Caki2 (cell line): ENCODE measurements at places on chromosomes 3 and 15. TPM values are rescaled to one million over a fixed set of nuclear protein-coding genes. Genes with fewer than 3 reads are reported as not detected.

GRCh38 chr15:97576929-97577645 lies 383.4 kb upstream of the ARRDC4 start:
- DNase-seq, result no peak

CLRN1 gene
- not detected in 2 replicates for total RNA-seq

DNA sequence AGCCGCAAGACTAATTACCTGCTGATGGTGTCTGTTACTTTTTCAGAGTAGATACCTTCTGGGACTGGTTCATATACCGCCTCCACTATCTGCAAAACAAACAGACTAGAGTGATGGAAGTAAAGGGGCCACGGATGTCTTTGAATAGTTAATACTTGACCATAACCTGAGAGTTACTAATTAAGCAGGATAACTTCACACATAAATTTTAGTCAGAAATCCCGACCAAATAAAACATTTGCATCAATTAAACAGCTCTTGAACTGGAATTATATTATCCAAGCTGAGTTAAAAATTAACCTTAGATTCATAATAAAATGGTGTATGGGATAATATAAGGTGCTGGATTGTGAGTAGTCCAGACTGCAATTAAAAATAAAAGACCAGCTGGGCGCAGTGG lies 167.7 kb downstream of the NEK10 start:
- peak; percentile 92 for DNase-seq

DNA sequence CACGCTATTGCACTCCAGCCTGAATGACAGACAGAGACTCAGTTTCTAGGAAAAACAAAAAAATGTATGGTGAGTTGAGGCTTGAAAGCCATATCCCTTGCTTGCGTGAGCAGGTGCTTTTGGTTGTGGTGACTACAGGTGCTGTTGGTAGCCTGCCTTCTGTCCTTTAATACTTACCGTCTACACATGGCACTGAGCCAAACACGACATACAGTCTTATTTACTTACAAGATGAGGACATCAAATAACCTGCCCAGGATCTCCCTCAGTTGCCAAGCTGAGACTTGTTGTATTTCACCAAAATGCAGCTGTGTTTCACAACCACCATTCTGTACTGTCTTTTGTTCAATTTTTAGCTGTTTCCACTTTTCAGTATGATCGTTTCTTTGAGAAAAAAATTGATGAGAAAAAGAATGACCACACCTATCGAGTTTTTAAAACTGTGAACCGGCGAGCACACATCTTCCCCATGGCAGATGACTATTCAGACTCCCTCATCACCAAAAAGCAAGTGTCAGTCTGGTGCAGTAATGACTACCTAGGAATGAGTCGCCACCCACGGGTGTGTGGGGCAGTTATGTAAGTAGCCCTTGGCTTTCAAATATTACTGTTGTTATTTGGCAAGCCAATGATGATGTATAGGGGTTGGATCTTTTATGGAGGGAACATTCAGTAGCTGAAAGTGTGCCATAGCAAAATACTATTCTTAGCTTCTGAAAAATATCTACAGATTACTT lies 6.5 kb downstream of the ALAS1 start:
- no peak for DNase-seq

DNA sequence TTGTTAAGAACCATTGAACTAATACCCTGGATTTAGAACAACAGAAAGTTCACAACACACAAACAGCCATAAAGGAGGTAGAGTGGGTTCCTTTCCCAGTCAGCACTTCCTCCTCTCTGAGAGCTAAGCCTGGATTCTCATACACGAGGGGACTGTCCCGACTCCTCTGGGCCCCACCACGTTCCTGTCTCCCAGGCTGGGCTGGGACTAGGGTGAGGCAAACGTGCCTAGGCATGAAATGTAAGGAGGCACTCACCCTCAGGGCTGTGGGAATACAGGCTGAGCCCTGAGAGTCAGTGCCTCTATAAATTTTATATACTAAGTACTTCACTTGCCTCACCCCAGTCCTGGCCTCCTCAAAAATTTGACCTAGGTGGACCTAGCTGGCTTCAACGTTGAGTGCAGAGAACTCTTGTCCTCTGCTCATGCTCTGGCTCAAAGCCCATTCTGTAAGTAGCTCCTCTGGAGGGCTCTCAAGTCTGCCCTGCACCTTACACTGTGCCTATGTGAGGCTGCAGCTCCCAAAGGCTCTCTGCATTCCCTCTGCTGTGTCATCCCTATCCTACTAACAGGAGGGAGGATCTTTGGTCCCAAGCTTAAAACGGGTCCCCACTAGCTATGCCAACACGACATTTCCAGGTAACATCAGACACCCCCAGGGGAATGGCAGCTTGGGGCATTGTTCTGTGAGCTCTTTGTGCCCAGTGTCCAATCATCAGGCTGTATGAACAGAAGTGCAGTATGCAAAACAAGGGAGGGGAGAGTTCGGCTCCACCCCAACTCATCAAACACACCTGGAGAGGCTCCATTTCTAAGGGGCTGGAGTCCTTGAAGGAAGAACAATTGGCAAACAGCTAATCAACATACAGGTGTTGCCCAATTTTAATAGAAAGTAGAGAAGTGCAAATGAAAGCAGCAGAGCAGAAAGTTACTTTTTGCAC lies 233.2 kb downstream of the RPLP1 start:
- DNase-seq, result no peak

DNA sequence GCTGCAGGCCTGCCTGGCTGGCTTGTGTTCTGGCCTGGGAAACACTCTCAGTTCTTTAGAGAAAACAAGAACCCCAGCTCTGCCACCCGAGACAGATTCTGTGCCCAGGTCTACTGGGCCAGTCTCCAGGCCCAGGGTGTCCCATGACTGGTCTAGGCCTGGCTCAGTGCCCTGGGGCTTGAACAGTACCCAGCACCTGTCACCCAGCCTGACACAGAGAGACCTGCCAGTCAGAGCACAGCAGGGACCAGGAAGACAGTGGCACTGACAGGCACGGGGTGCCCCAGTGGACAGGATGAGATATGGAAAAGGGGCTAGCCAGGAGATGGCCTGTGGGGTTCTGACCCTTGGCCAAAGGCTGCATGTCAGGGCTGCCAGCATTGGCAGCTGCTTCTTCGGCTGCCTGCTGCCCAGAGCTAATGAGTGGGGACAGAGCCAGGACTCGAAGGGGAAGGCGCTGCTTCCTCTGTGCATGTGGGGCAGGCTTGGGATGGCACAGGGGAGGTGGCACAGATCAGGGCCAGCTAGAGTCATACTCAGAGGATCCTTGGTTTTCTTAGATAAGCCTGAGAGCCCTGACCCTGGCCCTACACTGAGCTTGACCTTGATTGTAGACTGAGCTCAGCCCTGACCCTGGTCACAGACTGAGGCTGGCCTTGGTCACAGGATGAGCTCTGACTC lies 15.1 kb downstream of the CCDC33 start:
- DNase-seq, result no peak
